ENCODE measurements at places on chromosomes 11 and 22.

- no peak for DNase-seq
Measured at GRCh38 chr11:64784813-64785581, 6.7 kb upstream of the SF1 start.

GRCh38 chr11:112613051-112613972 lies 347.9 kb upstream of the NCAM1 start:
- DNase-seq: no peak

DNA sequence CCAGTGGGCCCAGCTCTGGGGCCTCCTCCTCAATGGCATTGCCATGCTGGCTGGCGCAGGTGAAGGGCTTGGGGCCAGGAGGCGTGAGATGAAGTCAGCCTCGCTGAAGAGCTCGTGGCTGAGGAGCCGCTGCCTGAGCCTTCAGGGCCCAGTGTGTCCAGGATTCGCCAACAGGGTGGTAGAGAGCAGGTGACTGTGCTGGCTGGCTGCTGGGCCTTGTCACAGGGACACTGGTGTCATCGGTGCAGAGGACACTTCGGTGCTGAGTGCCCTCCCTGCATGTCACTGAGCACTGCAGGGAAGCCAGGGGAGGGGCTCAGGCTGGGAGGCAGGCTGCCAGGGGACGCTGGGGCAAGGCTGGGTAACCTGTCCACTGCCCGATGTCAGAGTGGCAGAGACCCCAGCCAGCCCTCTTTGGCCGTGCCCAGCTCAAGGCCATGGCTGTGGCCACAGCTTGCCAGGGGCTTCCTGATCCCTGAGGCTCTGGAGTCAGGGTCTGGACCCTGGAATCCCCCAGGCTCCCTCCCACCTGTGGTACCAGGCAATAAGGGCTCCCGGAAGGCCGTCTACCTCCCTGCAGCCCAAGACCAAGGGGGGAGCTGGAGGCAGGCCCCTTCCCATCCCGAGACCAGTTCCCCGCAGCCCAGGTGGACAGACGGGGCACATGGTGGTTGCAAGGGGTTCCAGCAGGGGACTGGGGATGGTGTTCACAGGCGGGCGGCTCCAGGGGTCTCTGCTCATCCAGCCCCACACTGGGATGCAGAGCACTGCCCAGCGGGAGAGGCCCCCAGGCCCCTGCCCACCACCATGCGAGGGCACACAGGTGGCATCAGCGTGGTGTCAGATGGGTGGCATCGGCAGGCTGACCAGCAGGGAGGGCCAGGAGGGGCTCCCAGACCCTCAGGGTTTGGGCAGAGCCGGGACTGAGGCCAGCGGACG lies 63.9 kb downstream of the ARFGAP3 start:
- DNase-seq: no peak

GRCh38 chr11:28767574-28767973 lies 659.4 kb downstream of the METTL15 start:
- no peak for DNase-seq

GRCh38 chr22:22598144-22598543 lies 39.1 kb upstream of the PRAME start:
- no peak for DNase-seq

DNA sequence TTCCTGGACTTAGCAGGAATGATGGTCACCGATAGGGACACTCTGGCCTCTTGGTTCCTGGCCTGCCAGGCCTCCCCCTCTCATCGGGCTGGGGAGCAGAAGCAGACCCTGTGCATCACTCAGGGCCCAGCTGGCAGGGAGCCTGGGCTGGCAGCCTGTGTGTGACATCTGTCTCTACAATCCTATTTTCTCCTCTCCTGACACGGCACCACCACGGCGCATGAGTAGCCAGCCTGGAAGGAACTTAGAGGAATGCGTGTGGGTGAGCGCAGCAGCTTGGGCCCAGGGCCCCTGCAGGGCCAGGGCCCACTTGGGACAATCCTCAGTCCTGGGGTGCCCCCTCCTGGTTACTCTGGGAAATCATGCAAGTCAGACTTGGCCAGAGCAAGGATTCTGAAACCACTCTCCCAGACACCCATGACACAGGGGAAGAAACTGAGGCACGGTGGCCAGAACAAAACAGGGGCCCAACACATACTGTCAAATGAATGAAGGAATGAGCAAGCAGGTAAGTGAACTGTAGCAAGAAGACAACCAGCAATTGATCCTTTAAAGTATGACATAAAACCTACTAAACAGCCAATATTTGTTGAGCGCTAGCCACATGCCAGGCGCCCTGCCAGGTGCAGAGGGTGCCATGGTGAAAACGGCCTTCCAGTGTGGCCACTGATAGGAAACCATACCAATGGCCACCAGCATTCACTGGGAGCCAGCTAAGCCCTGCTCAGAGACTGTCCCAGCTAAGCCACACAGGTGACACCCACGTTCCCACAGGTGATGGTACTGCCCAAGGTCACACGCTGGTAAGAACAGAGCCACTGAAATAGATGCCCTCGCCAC lies 13.3 kb downstream of the RSPH14 start:
- DNase-seq: peak; percentile 47

GRCh38 chr11:116928102-116928777 lies 90.8 kb upstream of the APOA1 start:
- no peak for DNase-seq

- no peak for DNase-seq
Measured at GRCh38 chr11:122758339-122758738, 80.0 kb upstream of the CRTAM start.

- DNase-seq: no peak
Measured at GRCh38 chr11:73266646-73267020, 5.5 kb upstream of the P2RY6 start.

- DNase-seq: no peak
Measured at GRCh38 chr11:117654281-117655255, 142.4 kb downstream of the DSCAML1 start.

- DNase-seq: no peak
Measured at GRCh38 chr11:122633219-122633829, 22.2 kb upstream of the UBASH3B start.

DNA sequence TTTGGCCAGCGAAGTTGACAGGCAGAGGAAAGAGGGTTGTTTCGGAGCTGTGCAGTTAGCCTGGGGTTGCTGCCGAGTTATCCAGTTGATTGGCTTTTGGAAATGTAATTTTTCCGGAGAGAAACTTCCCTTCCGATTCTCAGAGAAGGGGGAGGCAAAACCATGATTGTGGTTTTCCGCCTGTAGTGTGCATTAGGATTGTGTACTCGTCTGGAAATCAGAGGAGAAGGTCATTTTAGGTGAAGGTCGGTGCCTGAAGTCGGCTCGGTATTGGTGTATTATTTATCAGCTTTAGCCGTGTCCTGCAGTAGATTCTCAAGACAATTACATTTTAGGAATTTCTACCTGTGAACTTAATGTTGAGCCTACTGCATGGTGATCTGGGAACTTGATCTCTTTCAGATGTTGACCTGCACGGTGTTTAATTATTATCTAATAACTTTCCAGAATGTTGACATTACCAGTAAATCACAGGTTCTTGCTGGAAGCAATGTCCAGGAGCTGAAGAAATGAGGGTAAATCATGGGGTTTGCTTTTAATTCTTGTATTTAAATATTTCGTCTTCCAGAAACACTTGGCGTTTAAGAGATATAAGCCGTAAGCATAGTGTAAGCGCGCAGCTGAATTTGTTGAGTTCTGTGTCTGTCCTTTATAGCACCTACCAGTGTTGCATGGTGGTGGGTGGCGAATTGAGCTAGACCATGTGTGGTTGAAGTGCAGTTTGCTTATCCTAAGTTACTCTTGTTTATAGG lies 1.3 kb downstream of the ARHGEF12 start:
- DNase-seq: no peak

DNA sequence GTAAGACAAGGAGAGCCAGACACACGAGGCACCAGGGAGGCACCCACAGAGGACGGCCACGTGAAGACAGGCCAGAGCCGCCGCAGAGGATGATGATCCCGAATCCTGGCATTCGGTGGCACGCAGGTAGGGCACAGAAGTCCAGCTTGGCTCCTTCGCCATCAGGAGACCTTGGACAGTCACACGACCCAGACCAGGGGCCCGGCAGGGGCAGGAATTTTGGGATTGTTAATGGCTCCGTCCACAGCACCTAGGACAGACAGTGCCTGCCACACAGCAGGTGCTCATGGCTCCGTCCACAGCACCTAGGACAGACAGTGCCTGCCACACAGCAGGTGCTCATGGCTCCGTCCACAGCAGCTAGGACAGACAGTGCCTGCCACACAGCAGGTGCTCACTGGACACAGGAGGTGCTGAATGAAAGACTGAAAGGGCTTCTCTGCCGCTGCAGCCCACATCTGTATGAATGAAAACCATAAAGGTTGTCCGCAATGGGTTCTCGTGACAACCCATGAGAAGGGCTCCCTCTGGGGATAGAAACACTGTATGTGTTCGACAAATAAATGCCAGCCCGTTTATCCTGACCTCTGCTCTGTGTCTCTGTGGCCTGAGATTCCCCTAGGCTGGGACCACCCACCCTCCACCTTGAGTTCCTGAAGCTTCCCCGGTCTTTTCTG lies 341.6 kb downstream of the CTTN start:
- DNase-seq: no peak

- DNase-seq: no peak
Measured at GRCh38 chr11:17476317-17477083, at the start of gene ABCC8. Gene ABCC8 (minus strand): TSS chr11:17476845. CDS start chr11:17476776, 69 bp downstream.

- DNase-seq: peak; percentile 11
Measured at GRCh38 chr11:33329705-33330329, 72.6 kb downstream of the HIPK3 start.

GRCh38 chr11:113504586-113504985 lies 29.4 kb upstream of the DRD2 start:
- DNase-seq: no peak

- no peak for DNase-seq
Measured at GRCh38 chr11:122451911-122452310, 203.6 kb upstream of the UBASH3B start.

DNA sequence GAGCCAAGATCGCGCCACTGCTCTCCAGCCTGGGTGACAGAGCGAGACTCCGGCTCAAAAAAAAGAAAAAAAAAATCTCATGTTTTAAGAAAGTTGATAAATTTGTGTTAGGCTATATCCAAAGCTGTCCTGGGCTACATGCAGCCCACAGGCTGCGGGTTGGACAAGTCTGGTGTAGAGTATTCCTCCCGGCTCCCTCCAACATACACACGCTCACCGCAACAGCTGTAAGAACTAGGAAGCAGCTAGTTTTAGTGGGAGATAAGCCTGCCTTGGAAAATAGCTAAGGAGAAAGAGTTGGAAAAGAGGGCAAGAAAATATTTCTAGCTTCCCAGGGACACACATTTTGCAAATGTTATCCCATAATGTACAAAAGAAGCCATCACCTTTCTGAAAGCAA lies 46.6 kb downstream of the CELF1 start:
- DNase-seq: no peak

DNA sequence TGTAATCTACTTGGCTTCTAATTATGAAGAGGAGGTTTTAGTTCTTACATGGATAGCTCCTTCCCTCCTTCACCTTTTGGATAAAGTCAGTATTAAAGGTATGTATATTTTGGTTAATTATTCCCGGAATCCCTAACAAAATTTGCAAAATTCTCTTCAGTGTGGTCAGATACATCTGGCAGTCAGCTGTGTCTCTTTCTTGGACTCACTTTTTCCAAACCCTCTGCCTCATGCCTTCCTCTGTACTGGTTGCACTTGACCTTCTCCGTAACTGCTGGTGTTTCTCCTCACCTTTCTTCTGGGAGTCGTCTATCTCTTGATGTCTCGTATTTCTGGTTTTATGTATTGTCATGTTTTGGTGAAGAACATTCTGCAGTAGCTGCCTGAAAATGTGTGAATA lies 62.5 kb downstream of the PPP6R3 start:
- no peak for DNase-seq

DNA sequence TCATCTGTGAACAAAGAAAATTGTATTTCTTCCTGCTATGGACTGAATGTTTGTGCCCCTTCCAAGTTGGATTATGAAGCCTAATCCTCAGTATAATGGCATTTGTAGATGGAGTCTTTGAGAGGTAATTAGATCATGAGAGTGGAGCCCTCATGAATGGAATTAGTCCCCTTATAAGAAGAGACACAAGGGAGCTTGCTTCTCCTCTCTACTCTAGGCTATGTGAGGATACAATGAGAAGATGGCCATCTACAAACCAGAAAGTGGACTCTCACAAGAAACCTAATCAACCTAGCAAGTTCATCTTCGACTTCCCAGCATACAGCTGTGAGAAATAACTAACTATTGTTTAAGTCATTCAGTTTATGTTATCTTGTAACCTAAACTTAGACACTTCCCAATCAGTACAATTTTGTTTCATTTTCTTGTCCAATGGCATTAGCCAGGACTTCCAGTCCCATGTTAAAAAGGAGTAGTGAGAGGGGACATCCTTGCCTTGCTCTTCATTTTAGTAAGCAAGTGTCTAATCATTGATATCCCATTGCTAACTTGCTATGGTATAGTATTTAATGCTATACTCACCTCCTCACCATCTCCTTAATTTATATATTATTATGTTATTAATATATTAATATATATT lies 45.7 kb downstream of the PDGFD start:
- no peak for DNase-seq

- DNase-seq: no peak
Measured at GRCh38 chr11:16759857-16760508, 21.5 kb downstream of the C11orf58 start.

All from activated effector memory CD4-positive, alpha-beta T cell treated with Interleukin-2 at 50 U/mL for 16 hours (primary cell).